Astrocyte of the cerebellum (primary cell): ENCODE measurements at places on chromosomes 12 and 14.

GRCh38 chr14:29820785-29821184 is 106.9 kb downstream of the PRKD1 start:
- no peak for DNase-seq

- DNase-seq: no peak
Measured at GRCh38 chr12:966724-967123, 17.2 kb upstream of the RAD52 start.

- DNase-seq: no peak
Measured at GRCh38 chr14:105862581-105863239, 336.3 kb downstream of the TMEM121 start.

DNA sequence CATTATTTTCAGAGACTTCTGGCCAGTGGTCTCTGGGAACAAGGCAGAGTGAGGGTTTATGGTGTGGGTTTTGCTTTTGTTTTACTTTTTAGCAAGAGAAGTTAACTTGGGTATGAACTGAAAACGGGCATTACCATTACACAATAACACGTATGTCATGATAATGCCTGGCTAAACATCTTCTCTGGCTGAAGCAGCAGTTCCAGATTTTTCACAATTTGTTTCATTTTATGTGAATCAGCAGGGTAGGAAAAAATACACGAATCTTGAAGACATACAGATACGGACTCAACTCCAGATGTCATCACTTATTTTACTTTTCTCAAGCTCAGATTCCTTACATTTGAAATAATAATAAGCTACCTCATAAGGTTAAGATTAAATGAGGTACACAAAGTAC is 2.5 kb upstream of the PCNX4 start:
- no peak for DNase-seq

- no peak for DNase-seq
Measured at GRCh38 chr12:65742018-65743010, 82.0 kb upstream of the HMGA2 start.

- no peak for DNase-seq
Measured at GRCh38 chr12:111816065-111816615, 25.9 kb upstream of the MAPKAPK5 start.

GRCh38 chr12:99122496-99122895 is 477.4 kb downstream of the APAF1 start:
- no peak for DNase-seq

GRCh38 chr14:97290977-97291376 is 493.8 kb downstream of the VRK1 start:
- no peak for DNase-seq

- DNase-seq: no peak
Measured at GRCh38 chr14:100607611-100607956, 20.4 kb upstream of the BEGAIN start.

- DNase-seq: no peak
Measured at GRCh38 chr12:65613692-65614091, 210.6 kb upstream of the HMGA2 start.

- DNase-seq: no peak
Measured at GRCh38 chr12:68854078-68854468, 46.1 kb downstream of the MDM2 start.

- no peak for DNase-seq
Measured at GRCh38 chr12:90390947-90391346, 564.0 kb downstream of the CCER1 start.

DNA sequence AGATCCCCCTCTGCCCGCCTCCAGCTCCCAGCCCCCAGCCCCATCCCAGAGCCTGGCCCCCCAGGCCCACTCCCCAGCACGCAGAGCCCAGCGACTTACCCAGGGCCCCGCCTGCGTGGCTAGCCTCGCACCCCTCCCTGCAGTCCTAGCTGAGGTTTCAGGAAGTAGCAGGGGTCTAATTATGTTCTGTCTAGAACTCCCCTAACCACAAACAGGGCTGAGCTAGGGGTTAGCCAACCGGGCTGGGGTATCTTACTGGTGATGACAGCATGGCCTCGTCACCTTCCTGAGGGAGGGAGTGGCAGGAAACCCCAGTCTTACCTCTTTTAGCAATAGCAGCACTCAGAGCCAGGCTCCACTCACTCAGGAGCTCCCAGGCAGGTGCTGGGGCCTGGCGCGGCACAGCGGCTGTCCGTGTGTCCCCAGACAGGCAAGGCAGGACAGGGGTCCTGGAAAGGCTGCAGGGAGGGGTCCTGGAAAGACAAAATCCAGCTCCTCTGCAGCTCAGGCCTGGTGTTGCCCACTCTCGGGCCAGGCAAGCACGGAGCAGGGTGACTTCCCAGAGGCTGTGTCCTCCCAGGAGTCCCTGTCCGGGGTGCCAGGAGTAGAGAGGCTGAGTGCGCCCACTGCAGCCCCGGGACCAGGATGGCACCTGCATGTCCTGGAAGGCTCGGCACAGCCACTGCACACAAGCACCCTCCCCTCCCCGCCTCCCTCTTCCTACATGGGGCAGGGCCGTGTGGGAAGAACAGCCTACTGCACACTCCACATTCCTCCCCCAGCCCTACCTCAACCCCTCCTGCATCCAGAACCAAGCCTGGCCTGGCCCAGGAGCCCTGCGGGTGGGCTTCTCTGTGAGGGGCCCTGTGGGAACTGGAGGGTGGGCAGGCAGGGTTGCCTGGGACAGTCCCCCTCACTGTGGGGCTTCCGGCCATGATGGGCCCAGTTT is at the start of gene GPR132:
TSS of gene GPR132 (minus strand) at position 151 of the 949 bp plus-strand sequence. CDS start 10,010 bp downstream, outside the sequence.
- DNase-seq: no peak

DNA sequence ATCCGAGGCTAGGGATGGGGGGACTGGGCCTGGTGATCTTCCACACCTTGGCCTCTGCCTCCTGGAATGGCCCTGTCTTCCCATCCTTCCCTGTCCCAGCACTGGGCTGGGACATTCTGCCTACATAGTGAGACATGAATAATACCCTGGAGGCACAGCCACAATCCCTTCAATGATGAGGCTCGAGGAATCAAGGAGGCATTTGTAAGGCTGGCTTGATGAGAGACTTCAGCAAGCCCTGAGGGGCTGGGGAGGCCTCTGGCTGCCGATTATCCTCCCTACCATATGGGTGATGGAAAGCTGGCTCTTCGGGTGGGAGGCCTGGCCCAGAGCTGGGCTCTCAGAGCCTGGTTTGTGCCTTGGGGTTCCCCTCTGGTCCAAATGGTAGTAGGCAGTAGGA is 92.5 kb downstream of the CALM1 start:
- DNase-seq: no peak

DNA sequence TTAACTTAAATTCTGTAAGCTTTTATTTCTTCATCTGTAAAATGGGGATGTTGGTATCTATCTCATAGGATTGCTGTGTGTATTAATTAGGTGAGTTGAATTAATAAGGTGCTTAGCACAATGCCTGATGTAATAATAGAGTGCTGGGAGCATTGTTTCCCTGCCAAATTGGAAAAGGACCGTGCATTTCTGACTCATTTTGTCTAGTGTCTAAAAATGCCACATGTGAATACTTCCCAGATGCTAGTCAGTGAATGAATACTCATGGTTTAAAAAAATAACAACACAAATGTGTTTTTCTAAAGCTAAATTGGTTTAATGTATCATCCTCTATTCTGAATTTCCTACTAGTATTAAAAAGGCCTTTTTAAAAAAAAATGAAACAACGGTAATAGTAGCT is 45.4 kb upstream of the NEDD1 start:
- peak; percentile 26 for DNase-seq

DNA sequence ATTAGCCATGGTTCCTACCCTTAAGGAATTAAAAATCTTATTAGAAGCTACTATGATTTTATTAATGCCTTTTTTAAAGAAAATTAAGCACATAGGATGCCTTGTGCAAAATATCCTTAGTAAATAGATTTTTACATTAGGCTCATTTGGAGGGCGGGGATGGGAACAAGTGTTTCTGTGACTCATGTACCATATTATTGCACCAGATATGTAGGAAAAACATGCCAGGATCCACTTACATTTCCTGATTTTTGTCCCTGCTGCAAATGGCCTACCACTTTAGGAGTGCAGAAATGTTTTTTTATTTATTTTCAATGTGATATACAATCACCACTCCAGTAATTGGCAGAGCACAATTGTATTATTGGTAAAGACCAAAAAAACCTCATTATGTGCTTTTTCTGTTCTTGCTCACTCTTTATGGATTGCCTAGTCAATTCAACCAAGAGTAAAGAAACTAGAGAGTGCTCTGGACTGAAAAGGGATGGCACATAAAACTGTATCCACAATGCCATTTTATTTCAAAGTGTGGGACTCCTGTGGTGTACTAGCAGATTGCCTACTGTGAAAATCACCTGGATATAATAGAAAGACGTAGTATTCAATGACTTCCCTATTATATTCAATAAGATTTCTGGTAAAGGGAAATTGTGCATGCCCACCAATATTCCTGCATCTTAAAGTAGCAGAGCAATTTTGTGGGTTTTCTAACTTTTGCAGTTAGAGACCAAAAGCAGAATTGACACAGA is 86.9 kb downstream of the ANO6 start:
- DNase-seq: no peak

GRCh38 chr12:82474181-82474797 is 116.0 kb downstream of the METTL25 start:
- no peak for DNase-seq

GRCh38 chr14:49955024-49955423 is 62.1 kb downstream of the ARF6 start:
- DNase-seq: no peak

DNA sequence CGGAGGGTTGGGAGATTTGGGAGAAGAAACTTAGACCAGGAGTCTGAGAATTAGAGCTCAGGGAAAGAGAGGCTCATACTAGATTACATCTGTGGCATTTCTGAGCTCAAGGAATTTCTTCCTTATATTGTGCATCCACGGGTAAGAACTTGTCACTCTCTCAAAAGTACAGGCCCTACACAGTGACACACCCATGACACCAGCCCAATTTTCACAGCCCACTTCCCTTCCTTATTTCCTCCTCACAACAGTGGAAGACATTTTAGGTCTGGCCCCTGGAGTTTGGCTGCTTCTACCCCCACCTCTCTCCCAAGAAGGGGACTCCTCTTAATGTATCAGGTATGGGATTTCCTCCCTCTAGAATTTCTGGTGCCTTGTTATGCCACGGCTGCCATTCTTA is 9.2 kb upstream of the ZNF385A start:
- no peak for DNase-seq

DNA sequence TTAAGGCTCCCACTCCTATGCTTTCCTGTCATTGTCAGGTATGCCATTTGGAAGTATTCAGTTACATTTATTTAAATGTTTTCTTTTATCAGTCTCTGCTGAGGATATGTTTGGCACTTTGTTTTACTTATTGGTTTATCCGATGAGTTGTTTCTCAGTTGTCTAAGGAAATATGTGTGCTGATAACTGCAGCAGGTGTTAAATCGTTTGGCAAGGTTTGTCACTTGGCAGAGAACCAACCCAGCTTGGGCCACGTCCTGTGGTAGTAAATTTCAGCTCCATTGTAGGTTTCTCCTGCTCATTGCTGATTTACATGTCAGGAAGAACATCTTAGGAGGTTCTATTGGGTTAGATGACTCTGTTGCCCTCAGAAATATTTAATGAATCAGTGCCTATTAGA is 22.0 kb upstream of the MGST1 start:
- DNase-seq: no peak

GRCh38 chr14:70789361-70789760 is 20.0 kb downstream of the MAP3K9 start:
- DNase-seq: no peak

DNA sequence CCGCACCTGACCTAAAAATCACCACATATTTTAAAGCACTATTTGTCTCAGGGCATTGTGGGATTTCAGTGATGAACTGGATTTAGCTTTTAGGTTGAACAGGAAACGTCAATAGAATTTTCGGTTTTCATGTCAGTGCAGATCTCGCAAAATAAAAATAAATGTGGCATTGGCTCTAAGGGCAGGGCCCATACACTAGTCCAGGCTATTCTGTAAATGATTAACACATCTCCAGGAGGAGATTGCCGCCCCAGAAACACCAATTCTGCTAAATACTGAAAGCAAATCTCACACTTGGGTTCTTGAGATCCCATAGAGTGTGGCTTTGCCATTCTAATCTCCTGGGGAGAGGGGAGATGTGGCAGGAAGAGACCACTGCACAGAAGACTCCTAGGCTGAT is 1494.0 kb upstream of the TMEM132C start:
- DNase-seq: no peak

GRCh38 chr14:88599326-88599725 is 36.5 kb downstream of the ZC3H14 start:
- DNase-seq: no peak

- DNase-seq: no peak
Measured at GRCh38 chr14:71742485-71742884, 189.7 kb upstream of the RGS6 start.

DNA sequence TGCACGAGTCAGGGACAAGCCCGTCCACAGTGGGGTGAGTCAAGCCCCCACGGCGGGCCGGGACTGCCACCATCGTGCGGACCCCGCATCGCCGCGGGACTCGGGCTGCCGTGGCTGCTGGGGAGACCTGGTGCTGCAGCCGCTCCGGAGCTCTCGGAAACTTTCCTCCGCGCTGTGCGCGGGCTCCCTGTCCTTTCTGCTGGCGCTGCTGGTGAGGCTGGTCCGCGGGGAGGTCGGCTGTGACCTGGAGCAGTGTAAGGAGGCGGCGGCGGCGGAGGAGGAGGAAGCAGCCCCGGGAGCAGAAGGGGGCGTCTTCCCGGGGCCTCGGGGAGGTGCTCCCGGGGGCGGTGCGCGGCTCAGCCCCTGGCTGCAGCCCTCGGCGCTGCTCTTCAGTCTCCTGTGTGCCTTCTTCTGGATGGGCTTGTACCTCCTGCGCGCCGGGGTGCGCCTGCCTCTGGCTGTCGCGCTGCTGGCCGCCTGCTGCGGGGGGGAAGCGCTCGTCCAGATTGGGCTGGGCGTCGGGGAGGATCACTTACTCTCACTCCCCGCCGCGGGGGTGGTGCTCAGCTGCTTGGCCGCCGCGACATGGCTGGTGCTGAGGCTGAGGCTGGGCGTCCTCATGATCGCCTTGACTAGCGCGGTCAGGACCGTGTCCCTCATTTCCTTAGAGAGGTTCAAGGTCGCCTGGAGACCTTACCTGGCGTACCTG is 1.1 kb downstream of the PDE3A start:
- DNase-seq: no peak

- no peak for DNase-seq
Measured at GRCh38 chr14:21749306-21749868, 75.8 kb upstream of the OR4E1 start.

GRCh38 chr12:27965411-27965810 is 7.1 kb downstream of the PTHLH start:
- peak; percentile 63 for DNase-seq

- no peak for DNase-seq
Measured at GRCh38 chr14:28762955-28763326, 3.6 kb upstream of the FOXG1 start.

DNA sequence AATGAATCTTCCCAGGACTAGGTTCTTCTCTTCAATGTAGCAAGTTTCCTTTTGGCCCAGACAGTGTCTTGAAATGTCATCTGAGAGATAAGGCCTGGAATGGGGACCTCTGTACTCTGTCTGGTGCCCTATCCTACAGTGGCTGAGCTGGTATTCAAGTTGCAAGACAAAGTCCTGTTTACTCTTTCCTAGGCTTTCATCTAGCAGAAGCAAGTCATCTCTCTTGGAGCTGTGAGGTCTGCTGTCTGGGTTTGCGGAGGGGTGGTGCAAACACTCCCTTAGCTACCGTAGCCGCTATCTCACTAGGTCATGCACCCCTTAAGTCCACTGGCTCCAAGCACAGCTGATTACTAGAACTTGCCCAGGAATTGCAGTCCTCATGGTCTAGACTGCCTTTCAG is 149.7 kb upstream of the SLC16A7 start:
- DNase-seq: no peak
